ENCODE measurements at places on chromosomes 2 and 18. TPM values are rescaled to one million over a fixed set of nuclear protein-coding genes. Genes with fewer than 3 reads are reported as not detected.

The ADNP2 gene
- 34.8 TPM for total RNA-seq

The ANKRD30B gene
- not detected for total RNA-seq

The REG3G gene
- not detected for total RNA-seq

The NYAP2 gene
- not detected for total RNA-seq

The CPLX4 gene
- not detected for total RNA-seq

GRCh38 chr2:204898928-204899640 lies 353.8 kb downstream of the PARD3B start:
- no peak overlapping the region for H3K27ac ChIP-seq
- H3K4me1 ChIP-seq, result peaks cover 17% of the 10 kb centered on the region
- H3K4me3 ChIP-seq, result no peak overlapping the region
- no peak for DNase-seq

DNA sequence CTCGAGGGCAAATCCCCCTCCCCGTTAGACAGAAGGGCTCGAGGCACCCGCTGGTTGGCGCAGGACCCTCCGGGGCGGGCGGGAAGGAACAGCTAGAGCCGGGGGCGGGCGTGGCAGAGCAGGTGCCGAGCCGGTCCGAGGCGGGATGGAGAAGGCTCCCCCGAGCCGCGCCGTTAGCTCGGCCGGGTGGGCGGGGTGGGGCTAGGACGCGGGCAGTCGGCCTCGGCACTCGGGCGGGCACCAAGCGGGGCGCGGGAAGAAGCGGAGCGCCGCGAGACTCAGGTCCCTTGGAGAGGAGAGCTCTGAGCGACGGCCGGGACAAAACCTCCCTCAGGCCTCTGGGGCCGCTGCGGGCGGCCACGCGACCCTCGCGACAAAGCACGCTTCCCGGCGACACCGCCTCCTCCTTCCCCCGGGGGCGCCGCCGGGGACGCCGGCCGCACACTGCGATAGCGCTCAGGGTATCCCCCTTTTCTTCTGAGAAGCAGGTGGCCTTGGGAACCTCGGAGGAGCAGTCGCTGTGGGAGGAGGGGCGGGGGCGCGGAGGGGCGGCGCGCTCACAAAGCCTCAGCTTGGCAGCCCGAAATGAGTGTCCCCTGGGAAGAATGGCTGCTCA lies 721 bp downstream of the FHOD3 start:
- no peak for DNase-seq
- no peak overlapping the region for H3K27ac ChIP-seq
- peaks cover 39% of the 10 kb centered on the region for H3K27me3 ChIP-seq
- H3K4me3 ChIP-seq, result no peak overlapping the region
- H3K36me3 ChIP-seq, result no peaks in the 10 kb centered on the region

DNA sequence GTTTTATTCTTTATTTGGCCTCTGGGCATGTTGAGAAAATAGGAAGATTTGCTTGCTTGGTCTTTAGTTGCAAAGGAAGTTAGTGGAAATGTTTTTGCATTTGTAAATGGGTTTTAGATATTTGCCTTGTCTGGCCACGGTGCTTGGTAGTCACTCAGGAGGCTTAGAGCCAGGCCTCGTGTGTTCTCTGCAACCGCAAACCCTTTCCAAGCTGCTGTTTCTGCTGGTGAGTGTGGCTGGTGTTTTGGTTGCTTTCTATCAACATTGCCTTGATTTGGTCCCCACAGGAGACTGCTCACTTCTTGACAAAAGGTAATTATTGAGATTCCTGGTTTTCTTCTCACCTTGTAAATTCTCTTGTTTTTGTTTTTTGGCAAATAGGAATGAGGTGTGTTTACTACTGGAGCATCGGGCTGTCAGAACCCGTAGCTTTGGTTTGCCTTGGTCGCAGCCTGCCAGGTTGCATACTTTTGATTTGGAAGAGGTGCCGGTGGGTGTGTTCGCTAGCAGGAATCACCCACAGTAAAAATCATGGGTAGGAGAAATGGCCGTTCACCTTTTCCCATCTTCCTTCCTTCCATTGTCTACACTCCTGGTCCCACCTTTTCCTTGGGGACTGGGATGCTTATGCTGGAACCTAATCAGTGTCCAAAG lies 15.8 kb downstream of the ASAP2 start:
- peaks cover 13% of the 10 kb centered on the region for H3K27me3 ChIP-seq
- H3K4me1 ChIP-seq, result no peaks in the 10 kb centered on the region
- no peaks in the 10 kb centered on the region for H3K36me3 ChIP-seq
- DNase-seq, result no peak
- H3K4me3 ChIP-seq, result no peak overlapping the region
- no peak overlapping the region for H3K27ac ChIP-seq

DNA sequence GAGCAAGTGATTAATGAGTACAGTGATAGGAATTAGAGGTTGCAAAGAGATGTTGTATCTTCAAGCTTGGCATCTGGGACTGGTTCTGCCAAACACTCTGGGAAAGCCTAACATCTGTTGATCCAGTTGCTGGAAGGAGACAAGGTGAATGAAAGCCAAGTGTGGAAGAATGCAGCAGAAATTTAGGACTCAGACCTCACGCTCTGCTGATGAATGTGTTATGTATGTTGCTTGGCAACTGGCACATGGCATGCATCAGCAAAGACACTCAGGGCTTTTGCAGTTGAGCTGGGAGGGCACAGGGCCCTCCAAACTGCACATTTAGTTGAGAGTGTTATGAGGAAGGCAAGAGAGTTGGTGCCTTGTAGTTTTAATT lies 105.5 kb downstream of the COLEC12 start:
- no peak for DNase-seq
- no peaks in the 10 kb centered on the region for H3K4me1 ChIP-seq
- no peak overlapping the region for H3K27ac ChIP-seq
- H3K4me3 ChIP-seq, result no peak overlapping the region

DNA sequence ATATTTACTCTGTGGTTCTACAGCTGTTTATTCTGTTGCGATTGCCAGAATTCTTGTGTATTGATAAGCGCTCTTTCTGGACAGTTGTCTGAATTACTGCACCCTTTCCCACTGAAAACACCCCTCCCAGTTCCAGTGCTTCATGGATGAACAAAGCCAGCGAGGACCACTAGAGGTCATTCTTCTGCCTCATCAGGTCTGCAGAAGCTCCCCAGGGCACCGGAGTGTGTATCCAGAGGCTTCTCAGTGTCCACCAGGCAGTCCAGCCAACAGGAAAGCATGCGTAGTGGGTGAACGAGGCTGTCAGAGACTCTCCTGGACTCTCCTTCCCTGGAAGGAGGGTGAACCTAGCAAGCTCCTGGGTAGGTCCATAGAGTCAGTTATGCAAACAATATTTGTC lies 40.6 kb upstream of the INHBB start:
- no peaks in the 10 kb centered on the region for H3K27me3 ChIP-seq
- H3K4me1 ChIP-seq, result peaks cover 6% of the 10 kb centered on the region
- no peak overlapping the region for H3K27ac ChIP-seq
- no peak overlapping the region for H3K4me3 ChIP-seq
- DNase-seq, result no peak

DNA sequence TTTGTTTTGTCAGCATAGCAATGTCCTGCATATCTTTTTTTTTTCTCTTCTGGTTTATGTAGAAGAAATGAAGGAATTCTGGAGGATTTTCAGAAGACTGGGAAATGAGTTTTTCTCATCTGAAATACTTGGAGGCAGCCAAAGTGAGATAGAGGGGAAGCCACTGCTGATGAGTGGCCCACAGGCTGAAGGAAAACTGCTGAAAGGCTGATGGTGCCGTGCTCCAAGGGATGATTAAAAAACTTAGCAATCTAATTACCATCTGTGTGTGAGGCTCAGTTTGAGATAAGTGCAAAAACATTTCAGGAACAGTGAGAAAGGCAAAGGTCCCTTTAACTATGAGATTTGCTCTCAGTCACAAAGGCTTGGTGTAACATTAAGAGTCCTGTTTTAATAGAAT lies 98.5 kb downstream of the EVA1A start:
- H3K36me3 ChIP-seq, result no peaks in the 10 kb centered on the region
- no peak overlapping the region for H3K4me3 ChIP-seq
- no peaks in the 10 kb centered on the region for H3K4me1 ChIP-seq
- H3K27ac ChIP-seq, result no peak overlapping the region

- peaks cover 9% of the 10 kb centered on the region for H3K4me1 ChIP-seq
- no peak overlapping the region for H3K27ac ChIP-seq
- no peak for DNase-seq
Observed at GRCh38 chr2:232524771-232525170, 1.2 kb upstream of the CHRND start.

- H3K36me3 ChIP-seq, result peaks cover 8% of the 10 kb centered on the region
- peaks cover 37% of the 10 kb centered on the region for H3K4me1 ChIP-seq
- peaks cover 9% of the 10 kb centered on the region for H3K27me3 ChIP-seq
- no peak overlapping the region for H3K4me3 ChIP-seq
- H3K27ac ChIP-seq, result no peak overlapping the region
Observed at GRCh38 chr2:9973690-9974089, 22.2 kb downstream of the GRHL1 start.

DNA sequence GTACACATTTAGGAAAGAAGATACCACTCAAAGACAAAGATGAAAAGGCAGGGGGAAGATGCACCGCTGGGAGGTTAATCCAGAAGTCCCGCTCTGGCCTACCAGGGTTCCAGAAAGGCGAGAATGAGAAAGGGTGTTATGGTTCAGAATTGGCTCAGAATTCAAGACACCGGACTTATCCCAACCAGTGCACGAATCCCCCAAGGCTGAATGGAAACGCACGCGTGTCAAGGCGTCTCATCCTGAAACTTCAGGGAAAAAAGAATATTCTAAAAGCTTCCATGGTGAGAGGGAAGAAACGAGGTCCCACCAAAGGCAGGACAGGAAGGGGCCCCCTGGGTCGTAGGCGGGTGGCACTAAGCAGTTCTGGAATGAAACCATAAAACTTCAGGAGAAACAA lies 71.9 kb downstream of the SLC66A2 start:
- no peaks in the 10 kb centered on the region for H3K27me3 ChIP-seq
- no peak for DNase-seq
- no peak overlapping the region for H3K4me3 ChIP-seq
- H3K36me3 ChIP-seq, result no peaks in the 10 kb centered on the region

DNA sequence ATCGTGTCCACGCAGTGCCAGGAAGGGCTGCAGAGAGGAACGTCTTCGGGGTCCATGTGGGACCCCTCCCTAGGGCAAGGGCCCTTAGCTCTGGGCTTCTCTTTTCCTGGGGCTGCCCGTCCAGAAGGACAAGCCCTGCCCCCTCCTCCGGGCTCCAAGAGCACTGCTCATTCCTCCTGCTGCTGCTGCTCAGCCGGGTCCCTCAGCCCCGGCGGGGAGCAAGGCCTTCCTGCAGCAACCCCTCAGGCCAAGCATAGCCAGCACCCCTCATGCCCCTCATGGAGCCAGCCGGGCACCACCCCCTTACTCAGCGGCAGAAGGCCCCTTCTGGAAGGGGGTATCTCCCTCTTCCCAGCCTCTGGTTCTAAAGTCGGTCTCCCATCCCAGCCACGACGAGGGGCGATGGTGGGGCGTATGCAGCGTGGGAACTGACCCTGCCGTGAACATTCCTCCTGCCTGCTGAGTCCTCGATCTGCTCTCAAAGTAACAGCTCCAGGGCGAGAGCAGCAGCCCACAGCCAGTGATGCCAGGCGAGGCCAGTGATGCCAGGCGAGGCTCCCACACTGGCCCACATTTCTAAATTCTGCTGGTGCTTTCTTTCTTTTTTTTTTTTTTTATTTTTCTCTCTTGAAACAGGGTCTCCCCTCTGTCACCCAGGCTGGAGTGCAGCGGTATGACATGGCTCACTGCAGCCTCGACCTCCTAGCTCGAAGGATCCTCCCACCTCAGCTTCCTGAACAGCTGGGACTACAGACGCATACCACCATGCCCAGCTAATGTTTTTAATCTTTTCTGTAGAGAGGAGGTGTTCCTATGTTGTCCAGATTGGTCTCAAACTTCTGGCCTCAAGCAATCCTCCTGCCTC lies 99.7 kb downstream of the HDAC4 start:
- peaks cover 57% of the 10 kb centered on the region for H3K4me1 ChIP-seq
- no peak overlapping the region for H3K4me3 ChIP-seq
- H3K36me3 ChIP-seq, result no peaks in the 10 kb centered on the region

DNA sequence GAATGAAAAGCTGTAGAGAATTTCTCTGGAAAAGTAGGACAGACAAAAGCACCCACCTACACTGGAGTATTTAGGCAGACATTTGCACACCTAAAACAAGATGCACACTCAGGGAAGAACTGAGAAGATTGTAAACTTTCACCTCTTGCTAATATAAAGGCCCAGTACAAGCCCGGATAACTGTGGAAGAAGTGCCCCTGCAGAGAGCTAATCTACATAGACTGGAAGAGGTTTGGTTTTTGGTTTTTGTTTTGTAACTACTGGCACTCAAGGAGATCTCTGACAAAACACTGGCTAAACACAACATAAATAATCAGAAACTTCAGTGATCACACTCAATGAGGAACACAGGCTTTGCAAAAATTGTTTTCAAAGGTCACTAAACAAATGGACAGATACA lies 782.2 kb upstream of the SLC8A1 start:
- no peaks in the 10 kb centered on the region for H3K36me3 ChIP-seq
- H3K4me1 ChIP-seq, result no peaks in the 10 kb centered on the region
- DNase-seq, result no peak
- H3K27me3 ChIP-seq, result no peaks in the 10 kb centered on the region
- no peak overlapping the region for H3K27ac ChIP-seq

GRCh38 chr2:68822207-68822872 lies 48.9 kb downstream of the BMP10 start:
- peaks cover 20% of the 10 kb centered on the region for H3K4me1 ChIP-seq
- DNase-seq, result no peak
- peaks cover 41% of the 10 kb centered on the region for H3K36me3 ChIP-seq
- H3K27ac ChIP-seq, result peak overlapping the region; percentile 72
- H3K27me3 ChIP-seq, result no peaks in the 10 kb centered on the region

GRCh38 chr2:236946871-236947270 lies 138.8 kb upstream of the COPS8 start:
- no peaks in the 10 kb centered on the region for H3K27me3 ChIP-seq
- H3K36me3 ChIP-seq, result no peaks in the 10 kb centered on the region
- no peaks in the 10 kb centered on the region for H3K4me1 ChIP-seq
- no peak overlapping the region for H3K4me3 ChIP-seq
- no peak overlapping the region for H3K27ac ChIP-seq

DNA sequence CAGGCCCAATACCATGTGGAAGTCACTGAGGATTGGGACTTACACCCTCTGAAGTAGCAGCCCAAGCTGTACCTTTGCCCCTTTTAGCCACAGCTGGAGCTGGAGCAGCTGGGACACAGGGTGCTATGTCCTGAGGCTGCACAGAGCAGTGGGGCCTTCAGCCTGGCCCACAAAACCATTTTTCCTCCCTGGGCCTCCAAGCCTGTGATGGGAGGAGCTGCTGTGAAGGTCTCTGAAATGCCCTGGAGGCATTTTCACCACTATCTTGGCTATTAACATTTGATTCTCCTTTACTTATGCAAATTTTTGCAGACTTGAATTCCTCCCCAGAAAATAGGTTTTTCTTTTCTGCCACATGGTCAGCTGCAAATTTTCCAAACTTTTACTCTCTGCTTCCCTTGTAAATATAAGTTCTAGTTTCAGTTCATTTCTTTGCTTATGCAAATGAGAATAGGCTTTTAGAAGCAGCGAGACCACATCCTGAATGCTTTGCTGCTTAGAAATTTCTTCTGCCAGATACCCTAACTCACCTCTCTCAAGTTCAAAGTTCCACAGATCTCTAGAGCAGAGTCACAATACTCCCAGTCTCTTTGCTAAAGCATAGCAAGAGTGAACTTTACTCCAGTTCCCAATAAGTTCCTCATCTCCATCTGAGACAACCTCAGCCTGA lies 213.8 kb upstream of the MGAT5 start:
- DNase-seq, result no peak
- H3K27me3 ChIP-seq, result peaks cover 28% of the 10 kb centered on the region
- peaks cover 6% of the 10 kb centered on the region for H3K4me1 ChIP-seq

GRCh38 chr2:37090019-37090477 lies 5.7 kb downstream of the GPATCH11 start:
- no peak overlapping the region for H3K27ac ChIP-seq
- H3K36me3 ChIP-seq, result peaks cover 4% of the 10 kb centered on the region
- no peak for DNase-seq
- no peaks in the 10 kb centered on the region for H3K27me3 ChIP-seq

All from activated naive CD8-positive, alpha-beta T cell treated with anti-CD3 and anti-CD28 coated beads for 36 hours (primary cell).